Amygdala (tissue), 56 donors: ENCODE measurements at places on chromosomes 2 and 18.

DNA sequence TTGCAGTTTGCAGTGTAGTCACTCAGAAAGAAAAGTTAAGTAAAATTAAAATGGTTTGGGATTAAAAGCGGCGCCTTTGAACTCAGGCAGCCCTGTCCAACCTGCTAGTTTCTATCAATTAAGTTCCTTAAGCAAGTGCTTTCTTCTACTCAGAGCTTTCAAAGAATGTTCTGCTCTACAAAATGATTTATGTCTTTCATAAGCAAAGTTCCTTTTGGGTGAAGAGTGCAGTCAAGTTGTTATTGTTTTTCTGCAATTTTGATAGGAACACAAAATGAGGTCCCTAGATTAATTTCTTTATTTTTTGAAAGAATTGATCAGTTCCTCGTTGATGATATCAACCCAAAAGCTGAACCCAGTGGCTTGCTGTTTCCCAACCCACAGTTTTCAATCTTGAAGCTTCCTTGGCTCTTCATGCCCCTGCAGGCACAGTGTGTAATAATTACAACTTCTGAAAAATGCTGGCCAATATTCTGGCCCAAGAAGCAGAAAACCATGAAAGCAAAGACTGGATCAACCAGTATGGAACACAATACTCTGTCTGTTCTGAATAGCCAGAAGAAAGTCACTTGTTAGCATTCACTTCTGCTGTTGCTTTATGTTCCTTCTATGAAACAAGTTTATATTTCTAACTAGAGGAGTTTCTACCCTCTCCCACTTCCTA lies 89.1 kb downstream of the TGIF1 start:
- DNase-seq, result no peak

- DNase-seq, result no peak
These were observed 62.7 kb upstream of the NFU1 start for GRCh38 chr2:69499966-69500365.

GRCh38 chr2:200964498-200964897 lies 1.0 kb upstream of the ORC2 start:
- DNase-seq, result no peak

DNA sequence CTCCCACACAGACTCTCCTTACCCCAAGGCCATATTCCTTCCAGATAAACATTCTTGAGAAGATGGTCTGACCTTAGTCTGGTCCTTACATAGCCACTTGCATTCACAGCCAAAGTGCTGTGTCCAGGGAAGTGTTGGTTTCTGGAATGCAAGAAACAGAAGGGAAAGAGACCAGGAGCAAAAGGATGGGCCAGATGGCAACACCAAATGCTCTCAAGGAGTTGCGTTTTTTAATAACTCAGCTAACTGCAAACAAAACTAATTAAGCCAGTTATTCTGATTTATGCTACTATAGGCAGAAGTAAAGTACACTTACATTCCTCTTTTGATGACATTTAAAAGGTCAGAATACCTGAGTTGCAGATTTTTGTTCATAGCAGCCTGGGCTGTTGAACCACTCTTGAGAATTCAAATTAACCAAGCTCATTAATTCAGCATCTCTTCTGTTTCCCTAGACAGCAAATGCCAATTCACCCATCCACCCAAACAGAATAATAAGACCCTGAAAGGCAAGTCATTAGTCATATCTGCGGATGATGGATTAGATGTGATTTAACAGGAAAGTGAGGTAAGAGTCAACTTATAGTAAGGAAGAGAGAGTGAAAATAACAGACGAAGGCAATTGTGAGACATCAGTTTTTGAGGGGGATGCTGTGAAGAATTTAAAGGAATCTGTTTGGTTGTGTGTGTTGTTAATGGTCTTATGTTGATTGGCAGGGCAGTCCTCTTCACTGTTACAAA lies 18.8 kb downstream of the CCDC85A start:
- no peak for DNase-seq

GRCh38 chr18:48915626-48916425 lies 34.9 kb downstream of the SMAD7 start:
- DNase-seq, result no peak

DNA sequence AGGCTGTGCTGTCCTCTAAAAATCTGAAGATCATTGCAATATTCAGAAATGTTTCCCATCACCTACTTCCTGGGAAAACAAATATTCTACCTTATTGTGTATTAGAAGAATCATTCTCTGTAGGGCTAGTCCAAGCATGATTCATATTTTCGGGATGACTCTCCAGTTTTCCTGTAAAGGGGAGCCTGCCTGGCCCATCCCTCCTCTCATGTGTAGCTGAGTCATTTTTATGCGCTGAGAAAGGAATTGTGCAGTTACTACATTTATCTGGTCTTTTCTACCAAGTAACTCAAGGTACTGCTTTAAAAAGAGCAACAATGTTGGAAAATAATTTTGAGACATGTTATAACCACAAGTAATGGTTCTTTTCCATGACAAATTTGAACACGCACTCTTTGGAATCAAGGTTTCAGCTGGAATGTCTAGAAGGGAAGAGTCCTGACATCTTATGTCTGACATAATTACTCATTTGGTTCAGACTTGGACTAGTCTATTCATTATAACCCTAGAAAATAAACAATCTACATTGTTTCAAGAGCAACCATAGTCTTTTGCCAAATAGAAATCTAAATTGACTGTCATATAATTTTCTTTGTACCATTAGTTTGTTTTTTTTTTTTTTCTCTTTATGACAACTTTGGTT lies 6.6 kb downstream of the DSG3 start:
- DNase-seq, result no peak

DNA sequence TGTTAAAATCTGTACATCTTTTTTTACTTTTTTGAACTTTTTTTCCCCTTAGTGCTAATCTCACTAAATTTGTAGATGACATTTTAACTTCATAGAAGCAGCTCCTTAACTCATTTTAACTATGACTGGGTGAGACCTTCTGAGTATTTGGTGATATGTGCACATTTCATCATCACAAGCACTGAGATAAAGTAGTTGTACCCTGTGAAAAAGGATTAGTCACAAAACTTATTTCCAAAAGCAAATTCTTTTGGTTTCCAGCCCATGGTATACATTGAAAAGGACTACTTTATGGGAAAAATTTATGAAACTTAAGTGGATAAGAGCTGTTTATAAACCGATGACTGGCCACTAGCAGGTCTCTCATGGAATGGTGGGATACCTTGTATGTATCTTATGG lies 581.5 kb downstream of the PLCL1 start:
- DNase-seq, result no peak

GRCh38 chr18:79396431-79397246 lies 909 bp downstream of the NFATC1 start:
- DNase-seq, result no peak

DNA sequence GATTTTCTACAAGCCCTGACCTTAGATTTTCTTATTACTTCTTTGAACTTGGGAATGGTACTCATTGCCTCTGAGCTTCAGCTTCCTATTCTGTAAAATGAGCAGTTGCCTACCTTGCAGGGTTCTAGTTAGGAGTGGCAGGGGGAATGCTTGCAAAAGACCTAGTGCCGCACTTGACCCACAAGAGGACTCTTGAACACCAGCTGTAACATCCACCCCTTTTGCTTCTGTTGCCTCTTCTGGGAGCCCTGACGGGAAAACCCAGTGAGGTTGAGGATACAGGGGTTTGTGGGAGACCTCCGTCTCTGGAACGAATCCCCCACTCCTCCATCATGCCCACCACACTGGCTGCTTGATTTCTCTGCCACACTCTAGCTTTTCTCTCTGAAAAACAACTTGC lies 27.1 kb upstream of the LBH start:
- no peak for DNase-seq

- no peak for DNase-seq
These were observed 27.2 kb downstream of the OSBPL6 start for GRCh38 chr2:178221556-178221955.

DNA sequence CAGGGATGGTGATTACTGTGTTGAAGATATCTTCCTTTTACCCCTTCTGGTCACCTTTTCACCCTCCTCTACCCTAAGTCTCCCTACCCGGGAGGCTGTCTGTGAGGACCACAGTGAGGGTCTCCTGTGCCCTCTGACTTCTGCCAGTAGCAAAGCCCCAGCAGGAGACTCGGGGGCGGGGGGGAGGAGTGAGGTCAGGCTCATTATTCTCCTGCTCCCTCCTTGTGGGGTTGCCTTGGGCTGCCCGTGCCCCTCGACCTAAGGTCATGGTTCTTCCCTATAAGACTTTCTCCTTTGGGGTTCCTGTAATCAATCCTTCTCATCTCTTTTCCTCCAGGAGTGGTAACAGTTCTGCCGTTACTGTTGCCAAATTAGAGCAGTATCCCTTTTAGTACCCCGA lies 65.5 kb downstream of the GREB1L start:
- DNase-seq, result no peak

- no peak for DNase-seq
These were observed 34.5 kb downstream of the FRZB start for GRCh38 chr2:182831921-182832320.

GRCh38 chr18:45678850-45679249 lies 45.1 kb upstream of the SLC14A1 start:
- no peak for DNase-seq
